ENCODE measurements at places on chromosomes 2 and 18. TPM values are rescaled to one million over a fixed set of nuclear protein-coding genes. Genes with fewer than 3 reads are reported as not detected.

NETO1 gene
- total RNA-seq = not detected

GRCh38 chr2:220125551-220125950 lies 498.1 kb downstream of the SLC4A3 start:
- no peak for DNase-seq

GRCh38 chr18:75344161-75344560 lies 83.3 kb downstream of the SMIM21 start:
- DNase-seq = no peak

- no peak for DNase-seq
Observed at GRCh38 chr18:52577795-52578194, 237.8 kb downstream of the DCC start.

Data from NCI-H460 (cell line).